ENCODE measurements at places on chromosomes 4 and X.
A peak's percentile ranks its signal among the peaks of the same experiment; 100 is the strongest.

DNA sequence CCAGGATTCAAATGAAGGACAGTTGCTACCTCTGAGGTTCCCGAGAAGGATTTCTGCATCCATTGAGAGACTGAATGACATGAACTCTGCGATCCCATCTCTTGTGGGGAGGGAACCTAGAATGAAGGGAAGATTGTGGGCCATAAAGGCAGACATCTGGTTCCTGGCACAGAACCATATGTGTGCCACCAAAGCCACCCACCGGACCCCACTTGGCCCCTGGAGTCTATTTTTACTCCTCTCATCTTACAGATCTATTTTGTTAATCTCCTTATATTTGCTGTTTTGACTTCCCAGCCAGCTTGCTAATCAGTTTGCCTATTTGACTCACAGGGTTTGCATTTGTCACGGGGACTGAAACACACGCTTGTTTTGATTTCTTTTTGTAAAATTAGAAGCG is 7.3 kb downstream of the SOD3 start:
- no peak for DNase-seq

GRCh38 chrX:112851806-112852205 is 11.2 kb upstream of the AMOT start:
- no peak for DNase-seq

- no peak for DNase-seq
These were observed 49.5 kb downstream of the REELD1 start for GRCh38 chr4:146263793-146264192.

DNA sequence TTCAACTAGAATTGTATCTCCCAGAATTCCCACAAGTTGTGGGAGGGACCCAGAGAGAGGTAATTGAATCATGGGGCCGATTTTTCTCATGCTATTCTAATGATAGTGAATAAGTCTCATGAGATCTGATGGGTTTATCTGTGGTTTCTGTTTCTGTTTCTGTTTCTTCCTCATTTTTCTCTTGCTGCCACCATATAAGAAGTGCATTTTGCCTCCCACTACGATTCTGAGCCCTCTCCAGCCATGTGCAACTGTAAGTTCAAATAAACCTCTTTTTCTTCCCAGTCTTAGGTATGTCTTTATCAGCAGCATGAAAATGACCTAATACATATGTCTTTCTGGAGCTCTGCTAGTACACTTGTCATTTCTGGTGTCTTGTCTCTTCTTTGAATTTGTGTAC is 22.1 kb upstream of the OR13H1 start:
- no peak for DNase-seq

DNA sequence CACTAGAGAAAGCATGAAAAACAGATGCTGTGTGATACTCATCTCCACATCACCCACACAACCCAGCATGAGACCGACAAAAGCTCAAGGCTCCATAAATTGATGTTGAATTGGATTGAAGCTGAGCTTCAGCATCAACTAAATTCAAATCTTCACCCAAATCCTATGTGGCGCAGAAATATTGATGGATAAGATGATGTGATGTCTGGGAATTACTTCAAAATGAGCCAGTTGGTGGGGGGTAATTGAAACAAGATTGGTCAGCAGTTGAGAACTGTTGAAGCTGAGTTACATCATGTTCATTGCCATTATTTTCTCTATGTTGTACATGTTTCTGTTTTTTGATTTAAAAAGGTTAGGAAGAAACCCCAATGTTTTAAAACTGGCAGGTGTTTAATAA is 166.5 kb upstream of the STS start:
- no peak for DNase-seq

- DNase-seq, result no peak
These were observed 240.5 kb downstream of the GRIA3 start for GRCh38 chrX:123424546-123424945.

DNA sequence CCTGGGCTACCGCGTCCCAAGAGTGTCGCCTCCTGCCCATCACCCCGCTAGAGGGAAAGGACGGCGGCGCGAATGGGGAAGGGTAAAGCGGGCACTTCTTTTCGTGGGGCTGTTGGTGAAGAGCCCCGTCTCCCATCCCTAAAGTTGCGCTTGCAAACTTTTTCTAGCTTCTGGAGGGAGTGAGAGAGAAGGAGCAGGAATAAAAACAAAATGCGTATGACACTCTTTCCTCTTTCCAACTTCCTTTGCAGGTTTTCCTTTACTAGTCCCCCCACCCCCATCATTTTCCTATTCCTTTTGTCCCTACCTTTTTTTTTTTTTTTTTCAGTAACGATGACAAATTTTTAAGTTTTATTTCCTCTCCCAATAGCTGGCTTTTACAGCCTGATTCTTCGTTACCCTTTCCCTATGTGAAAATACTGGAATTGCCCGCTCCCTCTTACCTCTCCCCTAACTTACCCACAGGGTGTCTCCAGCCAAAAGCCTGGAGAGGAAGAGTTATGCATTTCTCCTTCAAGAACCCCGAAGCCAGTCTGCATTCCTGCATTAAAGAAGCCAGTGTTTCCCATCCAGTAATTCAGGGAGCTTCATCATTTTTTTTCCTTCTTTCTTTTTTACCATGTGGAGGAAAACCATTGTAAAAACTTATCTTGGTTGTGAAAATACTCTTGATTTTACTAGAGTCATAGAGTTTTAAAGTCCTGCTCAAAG is 613 bp upstream of the ARSJ start:
- DNase-seq, result no peak

- no peak for DNase-seq
These were observed at the start of gene MAPK10 for GRCh38 chr4:86359944-86360478. MAPK10 (minus strand) TSS chr4:86360053.

GRCh38 chr4:114811564-114812301 is 213.1 kb downstream of the UGT8 start:
- no peak for DNase-seq

DNA sequence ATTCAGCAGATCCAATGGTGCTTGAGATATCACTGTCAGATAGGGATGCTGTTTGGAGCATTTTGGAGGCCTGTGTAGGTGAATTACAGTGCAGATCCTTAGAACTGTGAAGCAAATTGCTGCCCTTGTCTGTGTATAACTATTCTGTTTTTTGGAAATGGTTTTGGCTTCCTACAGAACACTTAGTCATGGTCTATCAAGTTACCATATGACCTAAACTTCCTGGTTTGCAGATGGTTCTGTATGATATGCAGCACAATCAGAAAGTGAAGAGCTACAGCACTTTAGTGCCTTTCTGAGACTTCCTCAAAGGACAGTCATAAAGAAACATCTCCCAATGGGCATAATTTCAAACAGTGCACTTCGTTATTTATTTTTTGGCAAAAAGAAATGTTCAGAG is 688.6 kb downstream of the SH3BGRL start:
- DNase-seq, result no peak

GRCh38 chr4:5018603-5019002 is 655 bp downstream of the CYTL1 start:
- DNase-seq, result no peak

DNA sequence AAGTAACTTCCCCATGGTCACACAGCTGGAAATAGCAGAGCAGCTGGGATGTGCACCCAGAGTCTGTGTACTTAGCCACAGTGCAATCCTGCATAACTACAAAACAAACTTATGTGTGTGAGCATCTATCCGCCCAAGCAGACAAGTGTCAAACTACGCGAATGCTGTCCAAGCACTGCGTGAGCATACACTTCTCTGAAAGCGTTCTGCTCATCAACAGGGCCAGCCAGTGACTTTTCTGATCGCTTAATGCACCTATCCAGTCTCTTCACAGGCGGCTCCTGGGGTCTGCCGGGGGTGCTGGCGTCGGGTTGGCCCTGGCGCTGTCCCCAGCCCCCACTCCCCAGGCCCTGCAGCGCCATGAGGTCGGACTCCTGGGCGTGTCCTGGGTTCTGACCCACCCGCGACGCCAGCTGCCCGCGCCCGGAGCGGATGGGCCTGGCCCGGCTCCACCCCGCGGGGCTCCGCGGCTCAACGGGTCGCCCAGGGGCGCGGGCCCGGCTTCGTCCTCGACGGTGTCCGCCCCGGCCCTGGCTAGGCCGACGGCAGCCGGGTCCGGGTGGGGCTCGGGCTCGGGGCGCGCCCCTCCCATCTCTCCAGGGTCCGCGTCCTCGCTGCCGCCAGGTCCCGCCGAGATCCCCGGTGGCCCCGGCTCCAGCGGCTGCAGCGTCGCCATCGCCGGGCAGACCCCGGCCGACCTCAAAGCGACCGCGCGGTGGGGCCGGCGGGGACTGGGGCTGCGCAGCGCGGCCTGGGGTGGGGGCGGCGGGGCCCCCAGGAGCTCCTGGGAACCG is 1.3 kb upstream of the ZNF141 start:
- DNase-seq, result no peak

DNA sequence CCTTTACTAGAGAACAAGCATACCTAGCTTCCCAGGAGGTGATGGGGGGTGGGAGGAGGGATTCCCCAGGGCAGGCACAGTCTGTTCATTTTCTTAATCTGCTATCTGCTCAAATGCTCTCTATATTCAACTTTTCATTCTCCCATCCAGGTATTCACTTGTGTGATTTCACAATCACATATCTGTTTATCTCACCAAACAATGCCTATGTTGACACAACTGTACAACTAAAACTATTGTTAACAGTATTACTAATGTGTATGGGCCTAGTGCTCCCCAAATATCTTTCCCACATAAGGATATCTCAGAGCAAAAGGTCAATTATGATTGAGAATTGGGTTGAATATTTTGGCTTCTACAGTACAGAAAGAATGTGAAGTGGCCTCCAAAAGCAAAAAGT is 210.8 kb downstream of the IQCM start:
- DNase-seq, result no peak

DNA sequence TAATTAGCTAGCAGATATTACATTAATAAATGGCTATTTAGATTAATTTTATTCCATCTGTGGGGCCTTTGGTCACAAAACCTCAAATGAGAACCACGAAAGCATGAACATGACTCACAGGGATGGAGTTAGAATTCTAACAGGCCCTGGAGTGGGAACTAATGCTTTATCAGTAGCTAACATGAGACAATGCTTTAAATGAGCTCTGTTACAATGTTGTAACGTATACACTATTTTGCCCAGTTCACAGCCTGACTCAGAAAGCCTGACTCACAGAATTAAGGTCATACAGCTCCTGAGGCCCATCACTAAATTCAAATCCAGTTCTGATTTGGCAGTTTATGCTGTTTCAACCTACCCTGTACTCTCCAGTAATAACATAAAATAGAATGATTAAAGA is 23.2 kb downstream of the VEGFC start:
- no peak for DNase-seq

GRCh38 chrX:68411729-68412128 is 21.6 kb downstream of the OPHN1 start:
- no peak for DNase-seq

- no peak for DNase-seq
These were observed 19.6 kb upstream of the TCEAL4 start for GRCh38 chrX:103565752-103566151.

DNA sequence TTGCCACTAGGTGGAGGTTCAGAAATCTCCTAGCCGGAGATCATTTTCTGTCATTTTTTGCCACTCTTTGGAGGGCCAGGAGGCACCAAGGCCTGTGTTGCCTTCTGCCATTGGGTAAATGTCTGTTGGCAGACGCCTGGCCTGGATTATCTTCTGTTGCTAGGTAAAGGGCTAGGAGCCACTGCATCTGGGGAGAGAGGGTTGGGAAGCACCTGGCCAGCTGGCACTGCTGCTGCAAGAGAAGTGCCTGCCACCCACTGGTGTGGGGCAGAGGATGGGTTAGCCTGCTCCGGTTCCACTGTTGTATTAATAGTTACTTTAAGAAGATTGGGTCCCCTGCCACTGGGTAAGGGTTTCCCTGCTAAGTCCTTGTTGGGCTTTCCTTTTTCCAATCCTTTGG is 58.1 kb downstream of the AWAT2 start:
- no peak for DNase-seq

DNA sequence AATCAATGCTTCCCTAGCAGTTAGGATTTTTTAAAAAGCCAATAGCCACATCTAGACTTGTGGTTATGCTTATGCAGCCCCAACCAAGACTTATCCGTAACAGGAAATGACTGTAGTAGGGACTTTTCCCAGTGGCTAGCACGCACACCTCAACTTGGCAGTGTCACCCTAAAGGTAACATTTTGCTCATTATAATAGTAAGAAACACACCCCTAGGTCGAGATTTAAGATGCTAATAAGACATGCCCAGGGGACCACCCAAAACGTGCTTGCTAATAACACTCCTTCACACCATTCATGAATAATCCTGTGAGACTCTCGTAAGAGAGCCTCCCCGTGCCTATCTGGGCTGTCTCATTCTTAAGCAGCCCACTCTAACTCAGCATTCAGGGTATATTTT is 195.3 kb downstream of the CHIC1 start:
- DNase-seq, result no peak

DNA sequence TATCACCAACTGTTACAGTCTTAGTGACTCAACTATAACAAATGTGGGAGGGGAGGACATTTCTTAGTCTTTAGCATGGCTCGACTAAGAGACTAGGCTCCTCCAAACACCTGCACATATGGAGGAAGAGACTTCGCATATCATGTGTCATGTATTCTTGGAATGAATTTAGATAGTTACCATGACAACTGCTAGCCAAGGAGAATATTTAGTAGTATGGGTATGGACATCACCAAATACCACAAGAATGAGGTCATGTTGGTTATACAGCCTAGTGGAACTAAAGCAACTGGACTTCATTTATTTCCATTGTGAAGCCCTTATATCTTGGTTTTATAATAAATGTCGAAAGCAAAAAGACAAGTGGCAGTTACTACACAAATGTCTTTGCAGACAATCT is 512.3 kb downstream of the CFAP47 start:
- DNase-seq, result no peak

DNA sequence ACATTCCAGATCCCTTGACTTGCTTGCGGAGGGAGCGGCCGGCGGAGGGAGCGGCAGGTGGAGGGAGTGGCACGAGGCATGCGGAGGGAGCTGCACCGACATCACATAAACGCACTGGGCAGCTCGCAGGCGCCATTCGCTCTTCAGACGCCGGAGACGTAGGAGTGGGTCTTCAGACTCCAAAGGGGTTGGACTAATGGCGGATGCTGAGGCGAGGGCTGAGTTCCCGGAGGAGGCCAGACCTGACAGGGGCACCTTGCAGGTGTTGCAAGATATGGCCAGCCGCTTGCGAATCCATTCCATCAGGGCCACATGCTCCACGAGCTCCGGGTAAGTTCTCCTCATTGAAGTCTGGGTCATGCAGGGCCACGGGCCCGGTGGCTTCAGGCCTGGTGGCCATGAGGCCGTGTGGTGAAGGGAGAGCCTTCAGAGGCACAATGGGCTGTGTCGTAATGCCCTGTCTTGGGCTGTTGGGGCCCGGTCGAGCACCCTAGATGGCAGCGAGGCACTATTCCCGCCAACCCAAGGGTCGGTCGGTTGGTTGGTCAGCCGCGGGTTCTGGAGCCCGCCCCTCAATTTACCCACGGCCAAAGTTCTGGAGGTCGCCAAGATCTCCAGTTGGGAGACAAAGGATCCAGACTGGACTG is at the start of gene TKTL1:
TKTL1 (plus strand) TSS at position 132 of the 647 bp plus-strand sequence; CDS start at position 197, 65 bp downstream.
- DNase-seq, result no peak

GRCh38 chrX:69538321-69538876 is 34.3 kb downstream of the NALF2 start:
- peak; percentile 33 for DNase-seq

All from NCI-H446 (cell line).